CD4-positive, alpha-beta T cell treated with Interleukin-15 for 4 hours (primary cell): ENCODE measurements at places on chromosomes 2 and 18.

DNA sequence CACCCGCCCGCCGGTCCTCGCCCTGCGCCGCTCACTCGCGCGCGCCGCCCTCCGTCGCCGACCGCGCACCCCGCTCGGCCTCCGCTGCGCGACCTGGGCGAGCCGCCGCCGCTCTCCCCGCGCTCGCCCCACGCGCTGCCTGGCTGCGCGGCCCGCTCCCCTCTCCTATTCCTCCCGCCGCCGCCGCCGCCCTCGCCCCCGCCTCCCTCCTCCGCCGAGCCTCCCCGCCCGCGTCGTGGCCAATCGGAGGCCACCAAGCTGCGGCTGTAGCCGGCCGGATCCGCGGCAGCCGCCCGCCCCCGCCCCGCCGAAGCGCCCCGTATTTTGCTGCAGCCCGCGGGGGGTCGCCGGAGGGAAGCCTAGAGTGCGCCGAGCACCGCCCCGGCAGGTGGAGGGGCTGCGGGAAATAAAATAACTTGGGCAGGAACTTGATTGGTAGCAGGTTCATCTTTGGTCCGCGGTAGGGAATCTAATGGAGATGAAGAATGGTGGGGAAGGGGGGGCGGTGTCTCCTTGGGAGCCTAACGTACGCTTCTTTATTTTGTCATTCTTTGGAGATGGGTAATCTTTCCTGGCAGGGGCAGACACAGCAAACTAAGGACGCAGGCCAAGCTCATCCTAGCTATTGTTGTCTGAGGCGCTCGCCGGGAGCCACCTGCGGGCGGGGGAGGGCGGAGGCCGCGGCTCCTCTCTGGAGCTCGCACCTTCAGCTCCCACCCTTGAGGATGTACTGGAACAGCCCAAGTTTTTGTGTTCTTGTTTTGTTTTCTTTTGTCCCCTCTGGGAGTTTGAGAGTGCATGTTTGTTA is 1.1 kb upstream of the CDH2 start:
- DNase-seq, result no peak

GRCh38 chr2:54224997-54225396 is 31.0 kb downstream of the TSPYL6 start:
- DNase-seq, result no peak

DNA sequence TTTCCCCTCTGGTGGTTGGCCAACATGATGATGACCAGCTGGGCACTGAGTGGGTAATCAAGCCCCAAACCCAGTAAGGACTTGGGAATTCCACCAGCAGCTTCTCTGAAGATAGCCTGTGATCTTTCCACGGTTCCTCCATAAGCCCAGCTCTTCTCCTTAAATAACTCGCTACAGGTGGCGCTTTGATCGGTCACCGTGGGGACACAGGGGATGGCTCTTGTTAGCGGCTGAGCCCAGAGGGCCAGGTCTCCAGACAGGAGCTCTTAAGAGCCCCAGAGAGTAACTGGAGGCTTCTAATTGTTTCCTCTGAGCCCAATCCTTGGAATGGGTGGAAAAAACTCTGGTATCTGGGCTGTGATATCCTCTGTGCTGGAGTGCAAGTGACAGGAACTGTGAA is 13.6 kb upstream of the INHBB start:
- DNase-seq, result no peak

DNA sequence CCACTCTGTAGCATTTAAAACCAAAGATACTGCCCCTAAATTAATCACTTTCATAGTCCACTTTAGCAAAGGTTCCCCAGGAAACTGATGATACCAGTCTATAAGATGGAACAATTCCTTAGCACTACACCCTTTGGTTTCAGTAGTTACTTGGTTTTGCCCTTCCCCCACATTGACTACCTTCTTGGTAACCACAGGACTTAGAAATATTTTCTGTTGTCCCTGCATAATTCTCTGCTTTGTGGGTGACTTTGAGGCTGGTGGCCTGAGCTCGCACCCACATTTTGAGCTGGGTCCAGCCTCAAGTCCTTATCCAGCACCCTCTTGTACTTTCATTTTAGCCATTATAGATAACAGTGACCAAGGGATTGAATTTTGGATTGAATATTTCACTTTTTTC is 23.1 kb downstream of the ELP2 start:
- no peak for DNase-seq

DNA sequence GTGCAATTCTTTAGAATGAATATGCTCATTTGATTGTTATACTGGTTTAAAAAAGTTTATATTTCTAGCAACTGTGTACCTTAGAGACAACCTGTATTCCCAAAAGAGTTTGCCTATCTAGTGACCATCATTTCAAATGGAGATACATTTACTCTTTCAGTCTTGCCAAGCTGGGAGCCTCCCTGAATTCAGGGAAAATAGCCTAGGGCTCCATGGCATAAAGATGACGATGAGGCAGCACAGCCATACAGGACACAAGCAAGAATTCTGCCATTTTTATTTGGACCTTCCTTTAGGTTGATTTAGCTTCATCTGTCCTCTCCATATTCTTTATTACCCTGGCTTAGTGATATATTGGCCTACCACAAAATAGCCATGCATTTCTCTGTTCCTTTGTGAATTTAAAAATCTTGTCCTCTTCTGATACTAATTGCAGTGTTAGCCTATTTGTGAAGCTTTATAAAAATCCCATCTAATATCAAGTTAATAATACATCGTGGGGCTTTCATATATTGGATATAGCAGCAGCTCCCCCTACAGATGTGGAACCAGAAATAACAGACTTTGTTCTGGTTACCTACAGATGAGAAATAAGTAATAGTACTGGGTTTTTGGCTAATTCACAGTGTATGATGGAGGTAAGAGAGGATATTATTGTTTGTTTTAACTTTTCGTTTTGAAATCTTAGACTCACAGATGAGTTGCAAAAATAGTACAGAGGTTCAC is 1661.9 kb upstream of the PIK3C3 start:
- no peak for DNase-seq

- no peak for DNase-seq
Observed at GRCh38 chr2:47785986-47786385, 3.0 kb downstream of the MSH6 start.
